ENCODE measurements at places on chromosomes 4 and X.

DNA sequence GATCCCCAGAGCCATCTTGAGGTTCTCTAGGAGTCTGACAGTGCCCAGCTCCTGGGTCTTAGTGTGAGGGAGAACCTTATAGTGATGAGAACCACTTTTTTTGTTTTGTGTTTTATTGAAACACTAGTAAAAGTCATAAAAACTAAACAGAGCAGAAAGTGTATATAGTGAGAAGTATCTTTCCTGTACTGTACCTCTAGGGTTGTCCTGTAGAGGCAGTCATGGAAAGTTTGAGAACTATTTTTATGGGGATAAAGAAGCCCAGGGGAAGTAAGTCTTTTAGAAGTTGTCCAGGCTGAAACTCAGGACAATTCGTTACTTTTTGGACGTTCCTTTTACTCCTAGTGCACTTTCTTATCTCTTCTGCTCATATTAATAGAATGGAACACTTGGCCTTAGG is 40.9 kb downstream of the ADH5 start:
- H3K4me1 ChIP-seq = no peaks in the 10 kb centered on the region
- no peak for DNase-seq
- peaks cover 4% of the 10 kb centered on the region for H3K36me3 ChIP-seq
- H3K4me3 ChIP-seq = no peak overlapping the region
- no peak overlapping the region for H3K27ac ChIP-seq

DNA sequence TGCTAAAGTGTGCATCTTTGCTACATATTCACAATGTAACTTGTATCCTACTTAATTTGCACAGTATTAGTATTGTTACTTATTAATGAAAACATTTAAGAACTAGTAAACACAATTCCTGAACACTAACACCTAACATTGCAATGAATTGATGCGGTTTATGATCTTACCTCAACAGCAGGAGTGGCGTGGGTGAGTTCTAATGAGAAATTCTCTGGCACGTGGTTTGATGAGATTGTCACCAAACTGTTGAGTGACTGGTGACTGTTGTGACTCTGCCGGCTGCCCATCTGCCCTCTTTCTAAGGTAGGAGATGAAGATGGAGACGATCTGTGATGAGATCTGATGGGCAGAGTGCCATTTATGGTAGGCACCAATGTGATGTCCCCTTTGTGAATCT is 2.9 kb downstream of the PCDH18 start:
- no peaks in the 10 kb centered on the region for H3K27me3 ChIP-seq
- no peak overlapping the region for H3K27ac ChIP-seq
- H3K36me3 ChIP-seq = no peaks in the 10 kb centered on the region
- H3K4me3 ChIP-seq = peak overlapping the region; percentile 89
- no peak for DNase-seq
- H3K4me1 ChIP-seq = no peaks in the 10 kb centered on the region

DNA sequence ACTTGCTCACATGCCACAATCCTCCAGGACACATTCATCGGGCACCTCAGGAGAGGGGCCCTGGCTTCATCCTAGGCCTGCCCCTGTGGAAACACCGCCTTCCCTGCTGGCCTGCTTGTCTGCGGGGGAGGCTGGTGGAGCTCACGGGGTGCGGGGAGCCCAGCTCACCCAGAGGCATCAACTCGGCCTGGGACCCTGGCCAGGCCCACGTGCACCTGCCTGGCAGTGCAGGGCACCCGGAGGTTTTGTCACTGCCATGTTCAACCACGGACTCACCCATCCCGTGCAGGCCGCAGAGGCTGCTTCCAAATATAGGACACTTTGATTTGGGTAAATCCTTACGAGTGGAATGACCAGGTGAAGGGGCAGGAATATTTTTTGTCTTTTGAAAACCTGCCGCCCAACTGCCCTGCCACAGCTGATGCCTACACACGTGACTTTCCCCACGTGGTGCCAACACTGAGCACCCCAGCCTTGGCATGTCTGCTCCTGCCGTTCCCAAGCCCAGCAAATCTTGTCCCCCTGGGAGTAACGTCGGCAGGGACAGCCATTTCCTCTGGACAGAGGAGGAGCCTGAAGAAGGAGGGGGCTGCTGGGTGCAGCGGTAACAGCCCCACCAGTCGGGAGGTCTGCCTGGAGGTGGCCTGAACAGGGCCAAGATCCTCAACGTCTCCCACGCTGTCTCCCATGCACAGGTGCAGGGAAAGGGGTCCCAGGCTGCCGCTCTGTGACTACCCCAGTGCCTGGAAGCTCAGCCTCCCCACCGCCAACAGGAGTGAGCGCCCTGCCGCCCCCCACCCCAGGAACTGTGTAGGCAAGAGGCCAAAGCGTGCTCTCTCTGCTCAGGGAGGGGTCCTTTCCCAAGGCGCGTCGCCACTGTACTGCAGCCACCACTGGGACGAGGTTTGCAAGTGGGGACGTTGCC is 8.5 kb downstream of the MXD4 start:
- no peak for DNase-seq
- no peak overlapping the region for H3K27ac ChIP-seq
- H3K4me3 ChIP-seq = no peak overlapping the region
- H3K36me3 ChIP-seq = peaks cover 95% of the 10 kb centered on the region
- no peaks in the 10 kb centered on the region for H3K27me3 ChIP-seq
- H3K4me1 ChIP-seq = peaks cover 36% of the 10 kb centered on the region

DNA sequence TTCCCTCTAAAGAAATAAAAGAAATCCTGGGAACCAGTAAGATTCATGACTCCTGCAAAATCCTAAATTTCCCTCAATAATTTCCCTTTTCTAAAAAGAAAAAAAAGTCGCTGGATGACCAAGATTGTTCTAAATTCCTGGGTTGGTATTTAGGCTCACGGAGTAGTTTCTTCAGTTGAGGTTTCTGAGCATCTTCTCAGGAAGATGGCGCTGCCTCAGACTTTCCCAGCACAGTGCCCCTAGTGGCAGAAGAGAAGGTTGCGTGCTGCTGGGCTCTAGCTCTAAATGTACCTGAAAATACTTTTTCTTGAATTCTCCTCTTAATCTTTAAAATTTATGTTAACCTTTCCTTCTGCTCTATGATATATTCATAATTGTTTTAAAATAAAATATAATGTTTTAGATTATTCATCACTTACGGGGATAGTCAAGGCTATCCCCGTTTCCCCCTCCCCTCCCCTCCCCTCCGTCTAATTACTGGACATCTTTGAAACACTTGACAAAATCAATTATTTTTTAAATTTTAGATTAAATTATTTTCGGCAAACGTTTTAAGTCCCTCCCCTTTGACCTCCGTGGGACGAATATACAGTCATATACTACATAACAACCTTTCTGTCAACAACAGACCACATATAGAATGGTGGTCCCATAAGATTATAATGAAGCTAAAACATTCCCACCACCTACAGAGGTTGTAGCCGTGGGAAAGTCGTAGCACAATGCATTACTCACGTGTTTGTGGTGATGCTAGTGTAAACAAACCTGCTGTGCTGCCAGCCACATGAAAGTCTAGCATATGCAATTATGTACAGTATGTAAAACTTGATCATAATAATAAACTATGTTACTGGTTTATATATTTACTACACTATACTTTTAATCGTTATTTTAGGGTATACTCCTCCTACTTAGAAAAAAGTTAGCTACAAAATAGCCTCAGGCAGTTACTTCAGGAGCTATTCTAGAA is 41.0 kb upstream of the GATB start:
- DNase-seq = no peak
- H3K27ac ChIP-seq = no peak overlapping the region
- H3K4me3 ChIP-seq = no peak overlapping the region
- no peaks in the 10 kb centered on the region for H3K27me3 ChIP-seq
- peaks cover 2% of the 10 kb centered on the region for H3K36me3 ChIP-seq
- H3K4me1 ChIP-seq = no peaks in the 10 kb centered on the region

DNA sequence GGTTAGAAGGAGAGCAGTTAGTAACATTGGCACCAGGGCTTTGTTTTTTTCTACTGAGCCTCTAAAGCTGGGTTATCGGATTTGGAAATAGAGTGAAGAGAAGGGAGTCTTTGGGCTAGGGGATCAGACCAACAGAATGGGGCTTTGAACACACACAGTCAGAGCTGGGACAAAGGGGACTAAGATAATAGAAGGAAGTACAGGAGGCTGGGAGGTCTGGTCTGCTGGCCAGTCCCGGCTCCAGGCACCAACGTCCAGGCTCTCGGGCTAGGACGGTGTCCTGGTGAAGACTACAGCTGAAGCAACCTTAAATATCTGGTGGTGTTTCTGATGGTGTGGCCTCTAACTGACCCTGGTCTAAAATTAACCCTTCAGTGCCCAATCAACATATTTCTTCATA is 57.5 kb downstream of the HHIP start:
- no peak overlapping the region for H3K27ac ChIP-seq
- H3K36me3 ChIP-seq = no peaks in the 10 kb centered on the region
- no peaks in the 10 kb centered on the region for H3K4me1 ChIP-seq
- no peak for DNase-seq
- no peaks in the 10 kb centered on the region for H3K27me3 ChIP-seq
- H3K4me3 ChIP-seq = no peak overlapping the region

DNA sequence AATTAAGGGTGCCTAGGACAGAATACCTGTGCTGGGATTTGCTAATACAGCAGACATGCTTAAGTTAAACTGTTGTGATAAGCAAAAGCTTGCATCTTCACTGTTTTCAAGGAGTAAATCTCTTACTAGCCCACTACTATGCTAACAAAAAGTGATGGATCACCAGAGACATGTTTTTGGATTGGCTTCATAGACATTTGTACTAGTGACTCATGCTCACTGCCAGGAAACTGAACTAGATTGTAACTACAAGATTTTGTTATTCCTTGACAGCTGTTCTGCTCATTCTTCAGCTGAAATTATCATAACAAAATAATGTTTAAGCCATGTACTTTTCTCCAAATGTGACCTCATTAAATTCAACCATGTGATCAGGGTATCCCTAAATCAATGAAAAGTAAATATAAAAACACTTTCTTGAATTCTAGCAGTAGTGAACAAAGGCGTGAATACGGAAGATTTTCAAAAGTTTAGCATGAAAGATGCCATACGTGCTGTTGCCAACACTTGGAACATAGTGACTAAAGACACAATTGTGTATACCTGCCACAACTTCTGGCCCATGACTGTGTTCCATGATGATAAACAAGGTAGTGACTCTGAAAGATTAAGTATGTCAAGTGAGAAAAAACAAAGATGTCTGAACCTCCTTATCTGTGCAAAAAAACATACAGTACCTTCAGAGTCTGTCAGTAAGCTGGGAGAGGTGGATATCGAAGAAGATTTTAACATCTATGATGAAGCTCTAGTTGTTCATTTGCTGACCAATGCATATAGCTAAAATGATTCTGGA is 154.0 kb downstream of the BTC start:
- no peak for DNase-seq
- no peaks in the 10 kb centered on the region for H3K4me1 ChIP-seq
- no peak overlapping the region for H3K27ac ChIP-seq
- H3K27me3 ChIP-seq = no peaks in the 10 kb centered on the region
- H3K36me3 ChIP-seq = no peaks in the 10 kb centered on the region
- H3K4me3 ChIP-seq = no peak overlapping the region

All from spinal cord (tissue), 10 donors.